ENCODE measurements at places on chromosomes 7 and 10. TPM values are rescaled to one million over a fixed set of nuclear protein-coding genes. Genes with fewer than 3 reads are reported as not detected.

- H3K4me1 ChIP-seq, result no peaks in the 10 kb centered on the region
- H3K27ac ChIP-seq, result no peak overlapping the region
- H3K27me3 ChIP-seq, result no peaks in the 10 kb centered on the region
- DNase-seq, result no peak
Observed at GRCh38 chr10:132418527-132419416, 21.8 kb downstream of the PWWP2B start.

DNA sequence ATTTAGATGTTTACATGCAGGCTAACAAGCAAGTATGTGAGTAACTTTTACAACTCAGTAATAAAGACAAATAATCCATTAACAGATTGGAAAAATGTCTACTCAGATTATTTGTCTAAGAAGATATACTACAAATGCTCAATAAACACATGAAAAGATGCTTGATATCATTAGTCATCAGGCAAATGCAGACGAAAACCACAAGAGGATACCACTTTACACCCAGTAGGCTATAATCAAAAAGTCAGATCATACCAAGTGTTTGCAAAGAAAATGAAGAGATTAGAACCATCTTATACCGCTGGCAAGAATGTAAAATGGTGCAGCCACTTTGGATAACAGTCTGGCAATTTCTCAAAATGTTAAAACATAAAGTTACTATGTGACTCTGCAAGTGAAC, 84.1 kb downstream of the MALSU1 start:
- H3K27me3 ChIP-seq, result no peaks in the 10 kb centered on the region
- H3K36me3 ChIP-seq, result no peaks in the 10 kb centered on the region
- no peak overlapping the region for H3K4me3 ChIP-seq
- no peaks in the 10 kb centered on the region for H3K4me1 ChIP-seq

GRCh38 chr10:102752934-102753664, 9.4 kb downstream of the WBP1L start:
- no peak for DNase-seq
- H3K4me3 ChIP-seq, result no peak overlapping the region
- H3K36me3 ChIP-seq, result no peaks in the 10 kb centered on the region

Gene CARD11
- total RNA-seq, result 1.8 TPM

- H3K27ac ChIP-seq, result no peak overlapping the region
- no peaks in the 10 kb centered on the region for H3K36me3 ChIP-seq
- no peak overlapping the region for H3K4me3 ChIP-seq
- DNase-seq, result no peak
- no peaks in the 10 kb centered on the region for H3K4me1 ChIP-seq
- no peaks in the 10 kb centered on the region for H3K27me3 ChIP-seq
Observed at GRCh38 chr7:107318523-107319160, 149.8 kb downstream of the HBP1 start.

DNA sequence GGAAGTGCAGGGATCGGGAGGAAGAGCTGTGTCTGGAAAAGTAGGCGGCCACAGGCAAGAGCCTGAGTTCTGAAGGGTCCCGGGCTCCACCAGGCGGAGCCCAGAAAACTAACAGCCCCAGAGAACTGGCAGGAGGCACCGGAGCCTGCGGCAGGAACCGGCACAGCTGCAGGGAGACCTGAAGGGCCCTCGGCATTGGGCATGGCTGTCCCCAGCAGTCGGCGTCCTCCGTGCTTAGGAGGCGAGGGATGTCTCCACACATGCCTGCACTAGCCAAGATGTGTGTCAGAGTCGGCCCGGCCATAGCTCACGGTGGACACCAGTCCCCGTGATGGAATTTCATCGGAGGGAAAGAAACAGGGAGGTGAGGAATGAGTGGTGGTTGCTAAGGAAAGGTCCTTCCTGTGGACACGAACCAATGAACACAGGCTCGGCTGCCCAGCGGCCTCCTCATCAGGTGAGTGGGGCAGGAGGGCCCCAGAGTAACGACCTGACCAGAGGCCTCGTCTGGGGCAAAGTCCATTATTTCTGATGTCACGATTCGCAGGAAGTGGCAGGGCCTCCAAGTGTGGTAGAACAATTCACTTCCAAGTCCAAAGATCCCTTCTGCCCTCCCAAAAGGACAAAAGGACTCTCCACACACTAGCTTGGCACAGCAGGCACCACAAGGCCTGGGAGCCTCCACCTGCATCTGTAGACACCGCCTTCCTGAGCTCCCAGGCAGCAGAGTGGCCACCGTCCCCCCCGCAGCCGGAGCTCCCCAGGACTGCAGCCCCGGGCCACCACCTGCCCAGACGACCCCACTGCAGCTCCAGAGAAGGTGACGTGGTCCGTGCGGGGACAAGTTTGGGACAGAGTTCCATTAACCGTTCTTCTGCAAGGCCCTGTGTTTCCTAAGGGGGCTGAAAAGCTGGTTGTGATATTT, 444.2 kb downstream of the PTPRN2 start:
- H3K27me3 ChIP-seq, result no peaks in the 10 kb centered on the region
- no peaks in the 10 kb centered on the region for H3K36me3 ChIP-seq
- no peak overlapping the region for H3K4me3 ChIP-seq
- DNase-seq, result no peak
- H3K4me1 ChIP-seq, result no peaks in the 10 kb centered on the region

DNA sequence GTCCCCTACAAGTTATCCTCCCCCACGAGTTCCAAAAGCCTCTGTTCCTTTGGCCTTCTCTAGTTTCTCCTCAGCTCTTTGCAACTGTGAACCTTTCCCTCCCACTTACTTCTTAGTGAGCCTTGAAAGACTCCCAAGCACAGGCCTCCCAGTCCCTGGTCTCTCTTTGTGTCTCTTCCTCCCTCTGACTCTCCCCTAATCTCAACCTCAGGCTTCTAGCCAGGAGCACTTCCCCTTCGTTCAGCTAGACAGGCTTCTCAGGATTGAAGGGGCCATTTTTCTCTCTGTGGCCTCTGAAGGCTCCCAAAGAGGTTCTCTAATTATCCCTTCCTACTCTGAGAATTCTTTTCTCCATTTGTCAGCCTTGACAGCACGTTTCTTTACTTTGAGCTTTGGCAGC, 50.2 kb upstream of the PHYHIPL start:
- no peak for DNase-seq
- H3K27ac ChIP-seq, result no peak overlapping the region
- H3K27me3 ChIP-seq, result no peaks in the 10 kb centered on the region
- H3K36me3 ChIP-seq, result no peaks in the 10 kb centered on the region
- no peak overlapping the region for H3K4me3 ChIP-seq
- H3K4me1 ChIP-seq, result peaks cover 4% of the 10 kb centered on the region

DNA sequence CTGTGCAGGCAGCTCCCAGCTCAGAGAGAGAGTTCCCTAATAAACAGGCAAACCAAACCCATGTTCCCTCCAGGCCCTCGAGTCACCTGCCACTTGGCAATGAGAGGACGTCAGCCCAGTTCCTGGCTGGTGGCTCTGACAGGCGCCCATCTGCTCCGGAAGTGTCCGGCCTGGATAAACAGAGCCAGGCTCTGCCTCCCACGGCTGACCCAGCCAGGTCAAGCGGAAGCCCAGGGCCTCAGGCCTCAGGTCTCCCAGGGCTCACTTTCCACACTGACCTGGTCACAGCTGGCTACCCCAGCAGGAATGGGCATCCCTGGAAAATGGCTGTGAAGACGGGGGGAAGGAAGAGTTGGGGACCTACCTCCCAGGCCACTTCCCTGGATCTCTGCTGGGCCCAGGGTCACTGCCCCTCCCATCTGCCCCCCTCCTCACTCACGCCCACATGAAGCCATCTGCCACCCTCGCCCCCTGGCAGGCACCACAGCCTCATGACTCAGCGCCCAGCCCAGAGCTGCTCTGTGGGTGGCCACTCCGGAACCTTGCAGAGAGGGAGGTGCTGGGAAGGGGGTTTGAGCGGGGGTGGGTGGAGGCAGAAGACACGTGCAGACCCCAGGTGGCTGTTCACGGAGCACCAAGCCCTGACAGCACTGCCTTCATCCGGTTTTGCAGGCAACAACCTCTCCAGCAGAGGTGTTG, 37.4 kb upstream of the DUSP5 start:
- no peak overlapping the region for H3K27ac ChIP-seq
- DNase-seq, result no peak
- H3K27me3 ChIP-seq, result no peaks in the 10 kb centered on the region
- no peak overlapping the region for H3K4me3 ChIP-seq

- H3K4me3 ChIP-seq, result no peak overlapping the region
- H3K36me3 ChIP-seq, result no peaks in the 10 kb centered on the region
- H3K4me1 ChIP-seq, result no peaks in the 10 kb centered on the region
- H3K27ac ChIP-seq, result no peak overlapping the region
Observed at GRCh38 chr10:11895108-11895466, 71.9 kb downstream of the PROSER2 start.

DNA sequence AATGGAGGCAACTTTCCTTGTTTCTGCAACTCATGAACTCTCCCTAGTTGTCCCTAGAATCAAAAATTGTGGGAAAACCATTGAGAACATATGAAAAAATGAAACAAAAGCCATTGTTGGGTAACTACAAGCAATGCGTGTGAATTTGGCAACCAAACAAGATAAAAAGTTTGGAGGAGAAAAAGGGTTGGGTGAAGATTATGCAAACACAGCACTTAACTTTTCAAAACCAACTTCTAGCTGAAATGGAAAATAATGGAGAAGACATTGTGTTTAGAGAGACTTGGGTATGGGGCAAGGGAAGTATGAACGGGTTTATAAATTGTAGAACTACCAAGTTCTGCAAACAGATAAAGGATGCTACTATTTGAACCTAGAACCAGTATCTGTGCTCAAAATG, 89.0 kb upstream of the SVIL start:
- H3K4me3 ChIP-seq, result no peak overlapping the region
- no peaks in the 10 kb centered on the region for H3K36me3 ChIP-seq
- no peak overlapping the region for H3K27ac ChIP-seq

DNA sequence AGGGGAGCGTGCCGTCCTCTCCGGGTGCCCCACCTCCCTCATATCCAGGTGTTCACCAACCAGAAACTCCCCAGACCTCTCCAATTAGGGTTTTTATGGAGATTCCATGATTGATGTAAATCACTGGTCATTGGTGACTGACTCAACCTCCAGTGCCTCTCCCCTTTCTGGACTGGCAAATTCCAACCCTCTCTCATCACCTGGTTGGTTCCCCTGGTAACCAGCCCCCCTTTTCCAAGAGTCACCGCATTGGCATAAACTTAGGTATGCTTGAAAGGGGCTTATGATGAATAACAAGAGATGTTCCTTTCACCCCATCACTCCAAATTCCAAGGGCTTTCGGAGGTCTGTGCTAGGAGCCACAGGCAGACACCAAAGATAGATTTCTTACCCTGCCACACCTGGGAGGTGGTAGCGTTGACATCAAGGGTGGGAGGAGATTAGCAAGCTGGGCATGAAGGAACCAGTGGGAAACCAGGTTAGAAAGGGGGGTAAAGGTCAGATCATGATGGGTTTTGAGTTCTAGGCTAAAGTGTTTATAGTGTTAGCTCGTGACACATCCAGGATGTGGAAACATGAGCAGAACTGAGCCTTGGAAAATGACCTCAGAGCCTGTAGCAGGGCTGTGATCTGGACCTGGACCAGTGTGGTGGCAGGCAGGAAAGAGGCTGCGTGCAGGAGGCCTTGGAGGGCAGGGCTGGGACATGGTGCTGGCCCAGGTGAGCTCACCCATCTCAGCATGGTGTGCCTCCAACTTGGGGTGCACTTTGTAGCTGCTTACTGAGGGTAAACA, 45.1 kb downstream of the CAMK1D start:
- DNase-seq, result no peak
- no peak overlapping the region for H3K4me3 ChIP-seq
- H3K4me1 ChIP-seq, result peaks cover 3% of the 10 kb centered on the region
- no peak overlapping the region for H3K27ac ChIP-seq

GRCh38 chr10:121708728-121709674, 110.8 kb upstream of the FGFR2 start:
- no peaks in the 10 kb centered on the region for H3K4me1 ChIP-seq
- H3K27me3 ChIP-seq, result no peaks in the 10 kb centered on the region
- no peak overlapping the region for H3K27ac ChIP-seq
- no peaks in the 10 kb centered on the region for H3K36me3 ChIP-seq
- DNase-seq, result no peak
- no peak overlapping the region for H3K4me3 ChIP-seq

DNA sequence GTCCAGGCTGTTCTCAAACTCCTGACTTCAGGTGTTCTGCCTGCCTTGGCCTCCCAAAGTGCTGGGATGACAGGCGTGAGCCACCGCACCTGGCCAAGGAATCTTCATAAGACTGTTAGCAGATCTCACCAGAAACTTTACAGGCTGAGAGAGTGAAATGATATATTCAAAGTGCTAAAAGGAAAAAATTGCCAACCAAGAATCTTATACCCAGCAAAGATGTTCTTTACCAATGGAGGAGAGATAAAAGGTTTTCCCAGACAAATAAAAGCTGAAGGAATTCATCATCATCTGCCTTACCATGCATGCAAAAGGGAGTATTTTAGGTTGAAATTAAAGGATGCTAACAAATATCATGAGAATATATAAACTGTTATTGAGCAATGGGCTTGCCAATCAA, 23.6 kb downstream of the GIMAP7 start:
- no peak overlapping the region for H3K4me3 ChIP-seq
- no peak overlapping the region for H3K27ac ChIP-seq
- H3K27me3 ChIP-seq, result no peaks in the 10 kb centered on the region
- no peaks in the 10 kb centered on the region for H3K4me1 ChIP-seq
- no peaks in the 10 kb centered on the region for H3K36me3 ChIP-seq

- DNase-seq, result no peak
- H3K4me3 ChIP-seq, result no peak overlapping the region
- H3K27me3 ChIP-seq, result no peaks in the 10 kb centered on the region
- H3K36me3 ChIP-seq, result peaks cover 3% of the 10 kb centered on the region
Observed at GRCh38 chr7:151141855-151142685, 25.4 kb downstream of the GBX1 start.

Gene AKR1C8
- total RNA-seq, result 0.30 TPM

DNA sequence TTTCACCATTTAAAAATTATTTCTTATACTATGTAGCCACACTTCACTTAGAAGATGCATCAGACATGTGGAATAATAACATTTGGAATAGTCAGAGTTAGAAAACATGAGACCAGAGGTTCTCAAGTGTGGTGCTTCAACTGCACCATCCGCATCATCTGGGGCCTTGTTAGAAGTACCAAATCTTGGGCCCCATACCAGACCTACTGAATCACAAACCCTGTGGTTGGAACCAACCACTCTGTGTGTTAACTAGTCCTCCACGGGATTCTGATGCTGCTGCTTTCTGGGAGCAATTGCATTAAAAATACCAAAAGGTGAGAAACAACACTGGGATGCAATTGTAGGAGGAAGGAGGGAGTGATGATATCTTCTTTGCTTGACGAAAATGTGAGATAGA, 125.2 kb downstream of the GNAT3 start:
- H3K4me3 ChIP-seq, result no peak overlapping the region
- no peaks in the 10 kb centered on the region for H3K36me3 ChIP-seq
- H3K4me1 ChIP-seq, result no peaks in the 10 kb centered on the region
- no peaks in the 10 kb centered on the region for H3K27me3 ChIP-seq
- no peak for DNase-seq
- H3K27ac ChIP-seq, result no peak overlapping the region

Gene PKD2L1
- 1.1 TPM for total RNA-seq

GRCh38 chr10:128043259-128044045, 82.8 kb downstream of the MKI67 start:
- no peaks in the 10 kb centered on the region for H3K4me1 ChIP-seq
- H3K27me3 ChIP-seq, result no peaks in the 10 kb centered on the region
- DNase-seq, result no peak
- no peak overlapping the region for H3K27ac ChIP-seq
- no peaks in the 10 kb centered on the region for H3K36me3 ChIP-seq

GRCh38 chr7:25389489-25390106, 161.3 kb upstream of the NPVF start:
- H3K4me3 ChIP-seq, result no peak overlapping the region
- peaks cover 4% of the 10 kb centered on the region for H3K4me1 ChIP-seq
- H3K27ac ChIP-seq, result no peak overlapping the region
- no peaks in the 10 kb centered on the region for H3K27me3 ChIP-seq

Data from aorta (tissue), 5 donors.